ENCODE measurements at places on chromosomes 1 and 21.

DNA sequence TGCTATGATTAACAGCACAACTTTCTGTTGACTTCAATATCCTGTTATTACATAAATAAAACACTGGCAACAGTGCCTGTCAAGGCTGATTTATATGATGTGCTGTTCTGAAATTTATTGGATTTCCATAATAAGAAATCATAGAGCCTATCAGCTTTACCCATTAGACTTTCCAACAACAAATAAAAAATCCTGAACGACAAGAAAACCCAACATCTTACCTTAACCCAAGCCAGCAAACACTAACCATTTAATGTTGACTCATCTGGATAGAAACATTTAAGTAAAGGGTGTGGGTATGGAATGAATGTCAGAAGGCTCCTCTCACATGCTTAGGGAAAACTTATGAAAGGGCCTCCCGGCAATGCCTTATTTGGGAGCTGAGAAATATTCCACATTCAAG is 165.1 kb downstream of the SLC45A1 start:
- no peak for DNase-seq

- DNase-seq, result no peak
Observed at GRCh38 chr1:176879784-176880620, 284.5 kb downstream of the ASTN1 start.

GRCh38 chr21:45228171-45228641 is 59.5 kb downstream of the POFUT2 start:
- no peak for DNase-seq

- DNase-seq, result no peak
Observed at GRCh38 chr1:202848191-202848542, 37.4 kb downstream of the PCAT6 start.

- no peak for DNase-seq
Observed at GRCh38 chr1:116852910-116853309, 56.8 kb upstream of the PTGFRN start.
